ENCODE measurements at places on chromosomes 7 and 10. TPM values are rescaled to one million over a fixed set of nuclear protein-coding genes. Genes with fewer than 3 reads are reported as not detected.

The TCAF2 gene
- total RNA-seq = 7.3 TPM

The CACNA2D1 gene
- total RNA-seq = 7.8 TPM

The POLR2J gene
- 32.1 TPM for total RNA-seq

The GBX1 gene
- not detected for total RNA-seq

The CCL24 gene
- not detected for total RNA-seq

The VPS26A gene
- total RNA-seq = 29.4 TPM

The ACSM6 gene
- not detected for total RNA-seq

Data from dermis microvascular lymphatic vessel endothelial cell (primary cell).